ENCODE measurements at places on chromosomes 4 and X. TPM values are rescaled to one million over a fixed set of nuclear protein-coding genes. Genes with fewer than 3 reads are reported as not detected.

- H3K36me3 ChIP-seq = 0 out of 2 replicates have a peak, but pooled peaks cover 2% of the 10 kb centered on the region
- H3K27me3 ChIP-seq = no peaks in the 10 kb centered on the region
- H3K27ac ChIP-seq = no peak overlapping the region
- no peak for DNase-seq
- H3K4me1 ChIP-seq = no peaks in the 10 kb centered on the region
- no peak overlapping the region for H3K4me3 ChIP-seq
Observed at GRCh38 chr4:146458594-146458993, 63.1 kb downstream of the SLC10A7 start.

DNA sequence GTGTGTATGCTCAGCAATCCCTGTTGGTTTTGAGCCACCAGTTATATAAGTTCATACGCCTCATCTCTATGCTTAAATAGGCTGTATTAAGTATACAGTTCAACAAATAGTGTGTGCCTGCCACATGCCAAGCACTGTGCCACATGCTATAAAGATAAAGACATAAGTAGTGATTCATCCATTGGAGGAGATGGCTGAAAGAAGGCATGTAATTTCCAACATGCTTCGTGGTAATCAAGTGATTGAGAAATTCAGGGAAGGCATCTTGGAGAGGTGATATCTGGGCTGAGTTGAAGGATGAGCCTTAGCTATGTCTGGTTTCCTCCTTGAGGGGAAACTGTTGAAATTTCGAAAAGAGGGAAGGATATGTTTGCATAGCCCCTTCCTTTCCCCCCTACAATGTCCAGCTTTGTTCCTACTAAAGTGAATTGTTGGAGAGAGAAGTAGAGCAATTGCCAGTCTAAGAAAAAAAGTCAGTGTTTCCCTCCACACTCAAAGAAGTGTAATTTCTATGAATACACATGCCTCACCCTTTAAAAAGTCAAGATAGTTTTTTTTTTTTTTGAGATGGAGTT, 96.5 kb downstream of the ARHGAP10 start:
- H3K4me1 ChIP-seq = peaks cover 32% of the 10 kb centered on the region
- H3K36me3 ChIP-seq = peaks cover 30% of the 10 kb centered on the region
- no peak overlapping the region for H3K27ac ChIP-seq
- no peaks in the 10 kb centered on the region for H3K27me3 ChIP-seq

GRCh38 chr4:72842323-72842722, 227.2 kb downstream of the COX18 start:
- peaks cover 20% of the 10 kb centered on the region for H3K4me1 ChIP-seq
- no peaks in the 10 kb centered on the region for H3K36me3 ChIP-seq
- DNase-seq = no peak
- H3K27me3 ChIP-seq = no peaks in the 10 kb centered on the region

DNA sequence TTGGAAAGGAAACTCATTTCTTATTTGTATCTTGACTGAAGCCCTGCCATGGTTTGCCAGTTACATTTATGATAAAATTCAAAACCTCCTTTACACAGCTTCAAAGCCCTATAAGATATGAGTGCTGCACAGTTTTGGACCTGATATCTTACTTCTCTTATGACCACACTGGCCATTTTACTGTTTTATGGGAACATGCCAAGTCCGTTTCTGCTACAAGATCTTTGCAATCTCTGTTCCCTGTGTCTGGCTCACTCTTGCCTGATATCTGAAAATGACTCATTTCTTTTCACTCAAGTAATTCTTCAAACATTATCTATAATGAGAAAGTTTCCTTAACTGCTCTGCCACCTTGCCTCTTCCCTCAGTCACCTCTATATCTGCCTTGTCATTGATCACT, 247.3 kb downstream of the SPOCK3 start:
- H3K27me3 ChIP-seq = no peaks in the 10 kb centered on the region
- H3K36me3 ChIP-seq = no peaks in the 10 kb centered on the region
- no peak overlapping the region for H3K4me3 ChIP-seq
- no peaks in the 10 kb centered on the region for H3K4me1 ChIP-seq
- no peak for DNase-seq
- no peak overlapping the region for H3K27ac ChIP-seq

DNA sequence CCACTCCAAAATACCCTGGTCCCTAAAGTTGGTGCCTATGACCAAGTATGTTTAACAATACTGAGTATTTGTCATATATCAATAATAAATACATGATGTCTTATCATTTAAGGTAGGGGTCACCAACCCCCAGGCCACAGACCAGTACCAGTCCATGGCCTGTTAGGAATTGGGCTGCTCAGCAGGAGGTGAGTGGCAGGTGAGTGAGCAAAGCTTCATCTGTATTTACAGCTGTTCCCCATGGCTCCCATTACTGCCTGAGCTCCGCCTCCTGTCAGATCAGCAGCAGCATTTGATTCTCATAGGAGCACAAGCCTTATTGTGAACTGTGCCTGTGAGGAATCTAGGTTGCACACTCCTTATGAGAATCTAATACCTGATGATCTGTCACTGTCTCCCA, 126.2 kb downstream of the HNRNPD start:
- no peak for DNase-seq
- no peaks in the 10 kb centered on the region for H3K27me3 ChIP-seq
- H3K27ac ChIP-seq = no peak overlapping the region
- H3K36me3 ChIP-seq = no peaks in the 10 kb centered on the region
- H3K4me1 ChIP-seq = no peaks in the 10 kb centered on the region
- H3K4me3 ChIP-seq = no peak overlapping the region

DNA sequence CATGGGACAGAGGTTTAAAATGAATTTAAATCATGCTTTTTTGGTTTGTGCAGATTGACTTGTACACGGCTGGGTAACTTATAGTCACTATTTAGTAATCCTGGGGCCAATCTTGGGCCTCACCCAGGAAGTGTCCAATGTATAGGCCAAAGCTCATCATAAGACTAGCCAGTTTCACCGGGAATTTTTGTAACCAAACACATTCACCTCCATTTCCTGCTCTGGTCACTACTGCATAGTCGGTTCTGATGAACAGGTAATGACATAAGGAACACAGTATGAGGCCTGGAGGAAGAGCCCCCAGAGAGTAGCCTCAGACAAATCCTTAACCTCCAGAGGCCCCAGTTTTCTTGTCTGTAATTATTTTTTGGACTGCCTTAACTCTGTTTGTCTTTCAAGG, 81.9 kb downstream of the HPRT1 start:
- no peak overlapping the region for H3K4me3 ChIP-seq
- H3K36me3 ChIP-seq = peaks cover 33% of the 10 kb centered on the region
- no peaks in the 10 kb centered on the region for H3K27me3 ChIP-seq
- no peak for DNase-seq

DNA sequence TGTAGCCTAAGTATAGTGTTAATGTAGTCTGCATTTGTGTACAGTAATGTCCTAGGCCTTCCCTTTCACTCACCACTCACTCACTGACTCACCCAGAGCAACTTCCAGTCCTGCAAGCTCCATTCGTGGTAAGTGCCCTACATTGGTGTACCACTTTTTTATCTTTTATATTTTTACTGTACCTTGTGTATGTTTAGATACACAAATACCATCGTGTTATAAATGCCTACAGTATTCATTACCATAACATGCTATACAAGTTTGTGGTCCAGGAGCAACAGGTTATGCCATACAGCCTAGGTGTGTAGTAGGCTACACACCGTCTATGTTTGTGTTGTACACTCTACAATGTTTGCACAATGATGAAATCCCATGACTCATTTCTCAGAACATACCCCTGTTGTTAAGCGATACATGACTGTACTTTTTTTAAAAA, 15.4 kb downstream of the TSPAN5 start:
- H3K36me3 ChIP-seq = no peaks in the 10 kb centered on the region
- no peak for DNase-seq
- H3K27ac ChIP-seq = no peak overlapping the region

DNA sequence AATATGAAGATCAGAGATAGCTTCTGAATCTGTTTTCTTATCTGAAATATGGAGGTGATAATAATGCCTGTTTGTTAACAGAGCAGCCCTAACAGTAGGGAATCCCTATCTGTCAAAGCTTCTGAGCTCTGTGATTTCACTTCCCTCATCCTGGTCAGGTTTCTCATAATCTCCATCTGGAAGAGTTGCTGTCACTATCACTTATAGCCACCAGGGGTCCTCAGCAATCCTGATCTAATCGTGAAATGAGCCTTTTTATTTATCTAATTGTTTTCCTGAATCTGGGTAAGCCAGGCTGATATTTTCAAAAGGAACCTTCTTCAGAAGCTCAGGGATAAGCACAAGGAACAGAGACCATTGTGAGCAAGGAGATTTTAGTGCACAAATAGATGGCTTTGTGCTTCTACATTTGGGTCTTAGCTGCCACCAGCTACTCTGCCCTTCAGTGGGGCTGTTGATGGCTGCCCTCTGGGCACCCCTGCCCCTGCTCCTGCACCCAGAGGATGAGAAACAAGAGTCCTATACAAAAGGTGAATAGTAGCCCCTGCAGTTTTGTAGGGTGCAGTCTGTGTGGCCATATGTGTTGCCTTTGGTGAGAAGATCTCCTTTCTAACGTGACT, 196.4 kb upstream of the RADX start:
- no peak overlapping the region for H3K27ac ChIP-seq
- no peaks in the 10 kb centered on the region for H3K27me3 ChIP-seq
- DNase-seq = peak; percentile 1
- no peak overlapping the region for H3K4me3 ChIP-seq

GRCh38 chr4:101346351-101347266, 717 bp downstream of the PPP3CA start:
- peaks cover 21% of the 10 kb centered on the region for H3K4me1 ChIP-seq
- peaks cover 8% of the 10 kb centered on the region for H3K36me3 ChIP-seq
- DNase-seq = peak; percentile 89
- H3K27me3 ChIP-seq = no peaks in the 10 kb centered on the region

GRCh38 chr4:35673137-35673536, 571.2 kb downstream of the ARAP2 start:
- no peaks in the 10 kb centered on the region for H3K36me3 ChIP-seq
- H3K4me3 ChIP-seq = no peak overlapping the region
- no peak for DNase-seq
- H3K27ac ChIP-seq = no peak overlapping the region
- H3K27me3 ChIP-seq = no peaks in the 10 kb centered on the region
- H3K4me1 ChIP-seq = no peaks in the 10 kb centered on the region

DNA sequence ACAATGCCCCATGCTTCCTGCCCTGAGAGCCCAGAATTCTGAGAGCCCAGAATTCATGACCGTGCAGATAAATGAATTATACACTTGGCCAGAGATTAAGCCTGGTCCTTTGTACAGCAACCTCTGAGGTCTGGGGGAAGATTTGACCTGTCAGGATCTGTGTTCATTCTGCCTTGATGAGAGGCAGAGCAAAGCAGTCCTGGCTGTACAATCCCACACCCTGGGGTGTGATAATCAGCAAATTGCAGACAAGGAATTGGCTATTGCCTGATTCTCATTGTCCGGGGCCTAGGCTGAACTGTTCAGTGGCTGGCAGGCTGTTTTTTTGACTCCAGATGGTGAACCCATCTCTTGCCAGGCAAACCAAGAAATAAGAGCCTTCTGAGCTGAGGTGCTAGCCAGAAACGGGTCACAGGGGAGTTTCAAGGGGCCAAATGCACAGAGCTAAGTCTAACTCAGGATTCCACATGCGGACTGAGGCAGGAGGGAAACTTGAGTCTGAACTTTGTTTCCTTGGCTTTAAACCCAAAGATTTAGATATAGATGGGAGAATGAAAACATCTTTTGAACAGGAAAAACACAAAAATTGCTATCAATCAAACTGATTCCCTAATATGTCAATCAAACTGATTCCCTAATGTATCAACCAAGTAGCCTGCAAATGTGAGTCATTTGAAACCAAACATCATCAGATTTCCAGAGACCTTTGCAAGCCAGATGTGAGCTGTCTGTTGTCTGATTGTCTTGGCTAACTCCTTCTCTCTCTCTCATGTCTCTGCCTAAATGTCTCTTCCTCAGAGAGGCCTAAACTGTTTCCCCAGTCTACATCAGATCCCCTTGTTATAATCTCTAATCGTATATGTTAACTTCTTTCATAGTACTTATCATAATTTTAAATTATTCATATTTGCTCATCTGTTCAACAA, 159.3 kb downstream of the ATG4A start:
- H3K27ac ChIP-seq = no peak overlapping the region
- no peak for DNase-seq
- no peak overlapping the region for H3K4me3 ChIP-seq
- H3K36me3 ChIP-seq = no peaks in the 10 kb centered on the region
- no peaks in the 10 kb centered on the region for H3K4me1 ChIP-seq

DNA sequence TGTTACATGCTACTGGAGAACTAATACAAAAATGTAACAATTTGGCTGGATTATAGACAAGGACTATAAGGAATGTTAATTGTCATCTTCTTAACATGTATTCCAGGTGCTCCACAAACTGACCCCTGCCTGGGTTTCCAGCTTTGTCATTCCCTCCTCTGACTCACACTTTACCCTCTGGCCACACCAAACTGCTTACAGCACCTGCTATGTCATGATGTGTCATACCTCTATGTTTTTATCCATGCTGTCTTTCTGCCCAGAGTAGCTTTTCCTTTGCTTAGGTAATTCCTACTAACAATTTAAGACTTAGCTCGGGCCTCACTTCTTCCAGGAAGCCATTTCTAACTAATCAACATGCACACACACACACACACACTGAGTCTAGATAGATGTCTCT, 14.0 kb upstream of the SHROOM4 start:
- peak; percentile 2 for DNase-seq
- no peaks in the 10 kb centered on the region for H3K27me3 ChIP-seq
- no peaks in the 10 kb centered on the region for H3K36me3 ChIP-seq
- no peak overlapping the region for H3K4me3 ChIP-seq
- H3K27ac ChIP-seq = no peak overlapping the region

DNA sequence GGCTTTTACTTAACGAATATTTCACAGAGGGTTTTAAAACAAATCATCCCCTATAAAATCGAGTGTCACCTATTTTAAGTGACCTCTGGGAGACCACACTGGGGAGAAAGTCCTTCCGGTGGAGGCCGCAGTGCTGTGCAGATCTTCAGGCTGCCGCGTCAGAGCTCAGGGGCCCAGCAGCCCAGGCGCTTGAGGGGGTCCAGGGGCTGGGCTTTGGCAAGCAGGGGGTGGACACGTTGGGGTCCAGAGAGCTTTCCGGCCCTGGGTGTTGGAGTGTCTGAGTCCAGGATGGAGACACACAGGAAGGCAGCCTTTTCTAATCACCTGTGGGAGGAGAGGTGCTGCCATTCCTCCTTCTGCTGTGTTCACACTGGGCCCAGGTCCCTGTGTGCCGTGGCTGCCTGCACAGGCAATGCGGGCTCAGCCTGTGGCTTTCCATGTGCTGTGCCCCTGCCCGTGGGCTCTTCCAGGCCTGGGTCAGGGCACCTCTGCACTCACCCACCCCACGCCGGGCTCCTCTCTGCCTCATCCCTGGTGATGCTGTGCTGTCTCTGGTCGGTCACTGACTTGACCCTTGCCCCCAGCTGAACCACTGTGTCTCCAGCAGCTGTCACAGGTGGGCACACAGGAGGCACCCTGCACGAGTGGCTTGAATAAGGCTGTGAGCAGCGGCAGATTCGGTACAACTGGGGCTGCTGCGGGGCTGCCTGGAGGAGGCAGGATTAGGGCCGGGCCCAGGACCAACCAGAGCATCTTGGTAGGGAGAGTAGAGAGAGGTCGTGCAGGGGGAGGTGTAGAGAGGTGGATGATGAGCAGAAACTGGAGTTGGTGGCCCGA, 10.0 kb downstream of the HTRA3 start:
- no peak overlapping the region for H3K27ac ChIP-seq
- no peaks in the 10 kb centered on the region for H3K36me3 ChIP-seq
- no peak for DNase-seq
- no peaks in the 10 kb centered on the region for H3K27me3 ChIP-seq
- no peak overlapping the region for H3K4me3 ChIP-seq

Gene GLUD2
- total RNA-seq = 0.55 TPM

Gene RTL9
- 0.11 TPM for total RNA-seq

Gene S100G
- not detected for total RNA-seq

Gene PCDH19
- total RNA-seq = not detected
